Activated CD4-positive, alpha-beta T cell treated with anti-CD3 and anti-CD28 coated beads, Interleukin-2, amount 50 U/mL, for 48 hours (primary cell): ENCODE measurements at places on chromosomes 13 and 19.
A peak's percentile ranks its signal among the peaks of the same experiment; 100 is the strongest.

GRCh38 chr19:7698583-7698982, 3.3 kb downstream of the FCER2 start:
- no peak for DNase-seq

DNA sequence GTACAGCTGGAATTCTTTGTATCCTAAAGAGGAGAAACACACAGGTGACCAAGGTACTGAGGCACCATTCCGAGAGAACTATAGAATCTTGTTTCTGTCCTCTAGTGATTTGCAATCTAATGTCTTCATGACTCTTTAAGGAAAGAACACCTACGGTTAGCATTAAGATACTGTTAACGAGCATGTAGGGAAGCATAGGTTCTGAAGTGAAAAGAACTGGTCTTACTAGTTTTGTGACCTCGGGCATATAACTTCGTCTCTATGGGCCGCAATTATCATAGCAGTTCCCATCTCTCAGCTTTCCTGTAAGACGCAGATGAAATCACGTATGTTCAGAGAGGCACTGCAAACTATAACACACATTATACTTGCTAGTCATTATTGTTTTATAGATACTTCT, 193.0 kb upstream of the NBEA start:
- no peak for DNase-seq

GRCh38 chr19:2484178-2484937, 8.4 kb downstream of the GADD45B start:
- no peak for DNase-seq

GRCh38 chr13:75512253-75512652, 25.4 kb downstream of the COMMD6 start:
- DNase-seq = no peak

GRCh38 chr19:33689868-33690267, 68.1 kb downstream of the CHST8 start:
- DNase-seq = no peak

DNA sequence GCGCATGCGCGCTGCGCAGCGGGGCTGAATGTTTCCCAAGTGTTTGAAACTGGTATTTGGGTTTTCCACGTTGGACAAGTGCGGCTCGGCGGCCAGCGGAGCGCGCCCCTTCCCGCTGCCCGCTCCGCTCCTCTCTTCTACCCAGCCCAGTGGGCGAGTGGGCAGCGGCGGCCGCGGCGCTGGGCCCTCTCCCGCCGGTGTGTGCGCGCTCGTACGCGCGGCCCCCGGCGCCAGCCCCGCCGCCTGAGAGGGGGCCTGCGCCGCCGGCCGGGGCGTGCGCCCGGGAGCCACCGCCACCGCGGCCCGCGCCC, at the start of gene ING1:
Gene ING1, plus strand, starts transcription at position 59 of the 311 bp plus-strand sequence. CDS start 450 bp downstream, outside the sequence.
- no peak for DNase-seq

- no peak for DNase-seq
Measured at GRCh38 chr13:71912524-71912923, 45.5 kb upstream of the DACH1 start.

- no peak for DNase-seq
Measured at GRCh38 chr13:45830121-45830520, 21.4 kb downstream of the SIAH3 start.

- DNase-seq = no peak
Measured at GRCh38 chr19:1911995-1912394, 6.8 kb downstream of the ADAT3 start.

DNA sequence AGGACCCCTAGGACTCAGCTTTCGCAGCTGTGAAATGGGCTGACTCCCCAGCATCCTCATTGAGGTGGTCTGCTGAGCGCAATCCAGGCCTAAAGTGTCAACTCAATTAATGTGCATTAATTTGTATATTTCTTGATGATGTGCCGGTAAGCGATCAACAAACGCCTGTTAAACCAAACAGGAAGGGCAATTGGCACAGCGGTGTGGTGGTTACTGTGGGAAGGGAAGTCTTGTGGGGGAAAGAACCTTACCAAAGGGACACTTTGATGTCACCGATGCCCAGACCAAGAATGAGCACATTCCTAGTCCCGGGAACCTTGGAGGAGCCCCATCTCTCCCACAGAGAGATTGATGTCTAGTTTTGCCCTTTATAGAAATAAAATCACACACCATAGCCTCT, 1.6 kb downstream of the JAK3 start:
- no peak for DNase-seq

DNA sequence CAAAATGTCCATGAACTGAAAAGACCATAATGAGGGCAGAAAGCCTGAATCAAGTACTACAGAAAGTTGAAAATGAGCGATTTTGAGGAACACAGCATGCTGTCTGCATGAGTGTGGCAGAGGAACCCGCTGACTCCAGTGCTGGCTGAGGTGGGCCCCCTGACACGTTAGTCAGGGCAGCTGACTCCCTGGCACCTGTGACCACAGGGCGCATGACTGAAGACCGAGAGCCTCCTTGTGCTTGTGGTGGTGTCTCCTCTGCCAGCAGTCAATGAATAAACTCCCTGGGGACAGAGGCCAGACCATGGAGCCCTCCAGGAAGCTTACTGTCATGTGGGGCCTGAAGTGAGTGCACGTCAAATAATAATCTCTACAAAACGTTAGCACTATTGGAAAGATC, 38.4 kb upstream of the VSTM2B start:
- no peak for DNase-seq

DNA sequence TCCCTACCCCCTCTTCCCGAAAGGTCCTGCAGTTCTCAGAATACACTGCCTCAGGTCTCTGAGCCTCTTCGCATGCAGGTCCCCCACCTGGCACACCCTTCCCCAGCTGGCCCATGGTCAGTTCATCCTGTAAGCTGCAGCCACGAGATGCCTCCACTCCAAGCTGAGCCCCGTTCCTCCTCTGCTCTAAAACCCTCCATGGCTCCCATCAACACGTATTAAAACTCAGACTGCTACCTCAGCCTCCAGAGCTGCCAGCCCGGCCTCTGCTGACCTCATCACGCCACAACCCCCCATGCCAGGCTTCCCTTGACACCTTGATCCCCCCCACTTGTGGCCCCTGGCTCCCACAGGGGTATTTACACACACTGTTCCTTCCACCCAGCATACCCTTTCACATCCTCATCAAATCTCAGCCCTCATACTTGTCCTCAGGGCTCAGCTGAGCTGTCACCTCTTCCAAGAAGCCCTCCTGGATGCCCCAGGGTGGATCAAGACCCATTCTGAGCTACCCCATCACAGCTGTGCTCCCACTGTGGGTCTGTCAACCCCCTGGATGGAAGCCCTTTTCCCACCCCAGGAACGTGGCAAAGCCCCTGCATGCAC, 48.9 kb downstream of the PTPRS start:
- DNase-seq = no peak

DNA sequence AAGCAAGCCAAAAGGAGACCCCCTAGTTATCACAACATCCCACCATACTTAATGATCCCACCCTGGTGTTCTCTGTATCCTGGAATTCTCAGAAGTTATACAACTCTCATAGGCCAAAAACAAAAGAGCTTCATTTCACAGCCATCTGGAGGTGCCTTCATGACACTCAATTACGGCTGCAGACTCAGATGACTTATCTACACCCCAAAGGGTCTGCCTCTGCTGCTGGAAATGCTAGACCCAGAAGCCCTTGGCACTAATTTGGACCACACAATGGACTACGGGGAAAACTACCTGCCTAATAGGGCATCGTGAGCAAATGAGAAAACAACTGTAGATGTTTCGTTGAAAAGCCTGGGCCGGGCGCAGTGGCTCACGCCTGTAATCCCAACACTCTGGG, 40.2 kb downstream of the BRD4 start:
- no peak for DNase-seq

- DNase-seq = no peak
Measured at GRCh38 chr19:49749055-49749716, 13.9 kb downstream of the TSKS start.

DNA sequence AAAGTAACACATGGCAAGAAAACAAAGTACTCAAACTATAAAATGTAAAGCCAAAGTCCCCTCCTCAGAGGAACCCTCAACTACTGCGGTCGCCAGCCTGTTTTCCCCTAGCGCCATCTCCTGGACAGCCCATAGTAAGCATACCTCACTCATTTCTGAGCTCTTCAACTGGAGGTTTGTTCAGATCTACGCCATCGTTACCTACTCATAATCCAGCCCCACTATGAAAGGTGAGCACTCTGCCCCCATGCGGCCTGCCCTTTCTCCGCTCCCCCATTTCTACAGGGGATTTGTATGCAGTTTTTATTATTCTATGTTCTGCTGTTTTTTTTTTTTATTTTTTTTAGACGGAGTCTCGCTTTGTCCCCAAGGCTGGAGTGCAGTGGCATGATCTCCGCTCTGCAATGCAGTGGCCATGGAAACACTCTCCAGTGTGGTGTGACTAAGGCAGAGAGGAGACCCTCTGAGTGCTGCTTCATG, 26.2 kb downstream of the OPA3 start:
- DNase-seq = peak; percentile 73

DNA sequence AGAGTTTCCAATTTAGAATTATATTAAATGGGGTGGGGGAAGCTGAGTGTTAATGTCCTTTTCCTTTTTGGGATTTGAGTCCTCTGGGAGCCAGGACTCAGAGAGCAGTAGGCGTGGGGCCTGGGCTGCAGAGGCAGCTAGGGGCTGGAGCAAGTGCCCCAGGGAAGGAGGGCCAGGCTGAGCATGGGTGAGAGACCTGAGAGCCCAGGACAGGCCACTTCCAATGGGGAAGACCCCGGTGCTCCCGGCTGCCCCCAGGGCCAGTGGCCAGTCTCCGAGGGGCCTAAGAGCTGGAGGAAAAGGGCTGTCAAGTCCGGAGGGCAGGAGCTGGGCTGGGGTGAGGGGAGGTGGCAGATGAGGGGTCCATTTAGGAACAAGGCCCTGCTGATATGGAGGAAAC, 371.5 kb downstream of the ZNF536 start:
- DNase-seq = no peak

GRCh38 chr19:43739439-43740235, 15.1 kb downstream of the SMG9 start:
- DNase-seq = no peak

GRCh38 chr19:5333581-5334365, 6.8 kb downstream of the PTPRS start:
- DNase-seq = no peak

DNA sequence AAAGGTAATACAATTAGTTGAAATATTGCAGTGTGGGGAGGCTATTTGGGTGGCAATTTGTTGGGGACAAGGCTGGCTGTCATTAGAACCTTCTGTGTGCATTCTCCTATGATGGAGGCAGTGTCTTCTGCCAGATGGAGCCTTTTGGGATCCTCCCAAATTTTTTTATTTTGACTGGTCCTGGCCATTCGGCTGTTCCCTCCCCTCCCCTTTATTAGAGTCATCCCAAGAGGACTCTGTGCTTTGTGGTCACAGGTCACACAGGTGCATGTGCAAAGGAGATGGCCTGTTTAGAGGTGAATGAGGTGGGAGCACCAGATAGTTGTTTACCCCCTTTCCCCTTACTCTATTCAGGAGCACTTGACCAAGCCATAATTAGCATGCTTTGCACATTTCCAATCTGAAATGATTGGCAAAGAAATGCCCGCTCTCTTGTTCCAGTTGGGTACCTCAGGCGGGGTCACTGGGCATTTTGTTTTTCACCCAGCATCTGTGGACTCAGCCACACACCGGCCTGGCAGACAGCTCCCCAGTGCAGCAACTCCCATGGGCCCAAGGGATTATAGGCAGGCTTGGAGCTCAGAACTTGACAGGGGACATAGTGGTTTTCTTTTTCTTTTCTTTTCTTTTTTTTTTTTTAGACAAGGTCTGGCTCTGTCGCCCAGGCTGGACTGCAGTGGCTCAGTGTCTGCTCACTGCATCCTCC, 19.8 kb downstream of the GATAD2A start:
- no peak for DNase-seq

DNA sequence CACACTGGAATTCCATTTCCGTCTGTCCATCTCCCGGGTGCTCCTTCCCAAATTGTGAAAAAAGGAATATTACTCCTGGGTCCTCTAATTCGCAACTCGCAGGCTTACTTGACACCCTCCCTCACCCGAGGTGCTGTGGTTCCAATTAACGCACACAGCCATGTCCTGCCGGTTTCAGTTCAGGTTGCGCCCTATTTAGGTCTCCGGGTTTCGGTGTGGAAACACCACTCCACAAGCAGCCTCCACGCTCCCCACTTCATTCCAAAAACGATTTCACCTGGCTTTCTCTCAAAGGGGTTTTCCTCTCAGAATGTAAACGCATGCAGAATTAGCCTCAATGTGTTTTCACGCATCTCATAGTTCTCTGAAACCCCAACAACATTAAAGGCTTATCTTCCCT, 37.9 kb downstream of the NAXD start:
- DNase-seq = no peak

DNA sequence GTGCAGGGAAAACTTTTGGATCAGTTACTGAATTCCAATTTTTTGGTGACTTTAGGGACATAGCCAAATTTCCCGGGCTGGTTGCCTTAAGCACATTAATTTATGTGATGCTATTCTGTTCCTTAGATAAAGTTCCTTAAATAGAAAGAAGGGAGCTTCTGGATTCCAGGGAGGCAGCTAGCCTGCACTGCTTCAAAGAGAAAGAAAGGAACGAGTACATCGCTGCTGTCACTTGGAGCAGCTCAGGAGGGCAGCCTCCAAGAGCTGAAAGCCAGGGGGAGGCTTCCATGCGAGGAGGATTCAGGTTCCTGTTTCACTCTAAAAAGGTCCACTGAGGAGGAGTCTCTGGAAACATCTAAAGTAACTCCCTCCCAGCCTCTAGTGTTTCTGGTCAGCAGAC, 55.7 kb downstream of the FAM124A start:
- DNase-seq = no peak

- no peak for DNase-seq
Measured at GRCh38 chr13:97892717-97893116, 60.8 kb upstream of the IPO5 start.

GRCh38 chr19:52237771-52238400, 31.5 kb upstream of the ZNF766 start:
- DNase-seq = peak; percentile 50

- DNase-seq = no peak
Measured at GRCh38 chr13:82323101-82323500, 1559.2 kb downstream of the SLITRK1 start.

GRCh38 chr13:111393221-111393790, 72.9 kb downstream of the TEX29 start:
- no peak for DNase-seq

- peak; percentile 83 for DNase-seq
Measured at GRCh38 chr19:21141787-21142464, at the start of gene ZNF431. ZNF431 (plus strand) TSS chr19:21142040; CDS start chr19:21142184, 144 bp downstream.

- DNase-seq = no peak
Measured at GRCh38 chr19:39641773-39642172, 13.9 kb upstream of the LGALS16 start.

DNA sequence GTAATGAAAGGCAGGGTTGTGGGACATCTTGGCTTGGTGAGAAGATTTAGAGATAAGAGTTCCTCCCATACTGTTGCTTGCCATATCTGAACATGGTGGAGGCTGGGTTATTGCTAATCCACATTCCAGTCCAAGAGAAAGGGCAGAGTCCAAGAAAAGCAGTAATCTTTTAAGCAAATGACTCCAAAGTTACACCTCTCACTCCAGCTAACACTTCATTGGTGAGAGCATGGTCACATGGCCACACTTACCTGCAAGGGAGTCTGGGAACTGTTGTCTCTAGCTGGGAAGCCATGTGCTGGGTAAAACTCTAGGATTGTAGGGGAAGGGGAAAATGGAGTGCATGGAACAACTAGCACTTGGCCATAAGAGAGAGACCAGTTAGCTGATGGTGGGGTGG, 5.6 kb downstream of the C19orf81 start:
- DNase-seq = no peak

GRCh38 chr19:50432221-50433028, at the start of gene MYBPC2:
MYBPC2 (plus strand) TSS chr19:50432892; CDS start chr19:50432954, 62 bp downstream.
- DNase-seq = no peak
